ENCODE measurements at places on chromosomes 6 and 20.

GRCh38 chr6:139644821-139645220 lies 270.4 kb upstream of the CITED2 start:
- DNase-seq, result no peak

DNA sequence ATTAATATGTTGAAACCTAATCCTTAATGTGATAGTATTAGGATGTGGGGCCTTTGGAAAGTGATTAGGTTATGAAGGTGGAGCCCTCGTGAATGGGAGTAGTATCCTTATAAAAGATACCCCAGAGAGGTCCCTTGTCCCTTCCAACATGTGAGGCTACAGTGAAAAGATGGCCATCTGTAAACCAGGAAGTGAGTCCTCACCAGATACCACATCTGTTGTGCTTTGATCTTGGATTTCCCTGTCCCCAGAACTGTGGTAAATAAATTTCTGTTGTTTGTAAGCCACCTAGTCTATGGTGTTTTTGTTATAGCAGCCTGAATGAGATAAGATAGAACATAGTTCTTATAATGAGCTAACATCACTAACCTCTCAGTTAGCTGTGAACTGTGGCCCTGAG lies 16.6 kb upstream of the CALHM6 start:
- DNase-seq, result no peak

GRCh38 chr6:21158873-21159272 lies 434.7 kb upstream of the SOX4 start:
- DNase-seq, result no peak

DNA sequence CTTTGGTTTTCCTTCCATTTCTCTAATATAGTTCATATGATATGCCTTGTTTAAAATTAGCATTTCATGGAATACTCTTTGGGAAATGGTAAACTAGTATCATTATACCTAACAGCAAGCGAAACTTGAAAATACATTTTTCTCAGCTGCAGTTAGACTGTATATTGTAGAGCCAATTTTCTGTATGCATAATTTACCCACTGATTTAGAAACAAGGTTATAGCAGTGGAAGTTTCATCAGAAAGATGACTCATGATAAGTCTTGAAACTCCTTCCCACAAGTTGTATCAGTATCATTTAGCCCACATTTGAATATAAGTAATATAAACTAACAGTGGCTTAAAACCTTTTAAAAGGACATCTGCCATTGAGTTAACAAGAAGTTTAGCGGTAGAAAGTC lies 164.8 kb upstream of the BMP5 start:
- no peak for DNase-seq

- DNase-seq, result no peak
Measured at GRCh38 chr20:42572320-42573016, 617.2 kb downstream of the PTPRT start.

DNA sequence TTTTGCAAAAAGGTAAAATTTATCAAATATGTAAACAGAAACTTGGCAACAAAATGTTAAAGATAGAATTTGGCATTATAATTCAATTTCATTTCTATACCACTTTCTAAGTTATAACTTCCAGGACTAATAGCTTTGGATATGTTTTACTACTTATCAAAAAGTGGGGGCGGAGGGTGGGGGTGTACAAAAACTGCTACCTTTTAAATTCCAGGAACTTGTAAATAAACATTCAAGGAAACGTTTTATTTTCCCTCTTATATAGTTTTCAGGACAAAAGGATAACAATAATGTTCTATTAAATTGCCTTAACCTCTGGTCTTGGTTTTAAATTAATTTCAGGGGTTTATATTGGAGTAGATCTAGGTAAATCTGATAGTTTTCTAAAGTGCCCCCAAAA lies 103.8 kb downstream of the DST start:
- DNase-seq, result no peak

DNA sequence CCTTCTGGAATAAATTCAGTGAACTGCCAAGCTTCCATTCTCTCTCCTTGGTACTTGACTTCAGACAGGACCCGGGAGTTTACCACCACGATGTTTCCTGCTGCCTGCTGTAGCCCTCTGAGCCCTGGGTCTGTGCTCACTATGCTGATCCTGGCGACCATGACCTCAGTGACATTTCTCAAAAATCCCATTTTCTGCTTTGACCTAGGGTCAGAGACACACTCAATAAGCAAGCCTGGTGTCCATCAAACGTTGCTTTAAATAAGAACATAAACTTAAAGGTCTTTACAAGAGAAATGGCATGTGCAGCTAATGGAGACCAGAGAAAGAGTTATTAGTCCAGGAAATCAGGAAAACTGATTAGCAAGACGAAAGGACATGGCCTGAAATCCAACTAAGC lies 509.7 kb upstream of the SULF2 start:
- no peak for DNase-seq

DNA sequence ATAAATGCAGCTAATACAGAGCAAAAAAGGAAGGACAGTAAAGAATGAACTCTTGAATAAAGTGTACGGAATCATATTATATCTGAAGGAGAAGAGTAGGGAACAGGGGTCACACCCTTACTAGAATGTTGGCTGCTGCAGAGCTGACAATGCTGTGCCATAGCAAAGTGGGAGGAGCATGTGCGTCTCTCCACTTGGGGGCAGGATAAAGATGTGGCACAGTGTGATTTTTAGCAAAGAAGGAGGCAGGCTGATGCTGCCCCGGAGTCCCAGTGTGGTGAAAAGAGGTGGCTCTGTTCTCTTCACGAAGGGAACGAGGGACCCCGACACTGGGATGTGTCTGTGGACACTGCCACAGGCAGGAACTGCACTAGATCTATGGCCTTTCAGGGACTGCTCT lies 67.5 kb downstream of the INSM1 start:
- no peak for DNase-seq

GRCh38 chr20:44552050-44552449 lies 30.2 kb upstream of the SERINC3 start:
- DNase-seq, result no peak

GRCh38 chr20:57881466-57882385 lies 171.9 kb upstream of the PMEPA1 start:
- DNase-seq, result no peak

Data from esophagus squamous epithelium (tissue), 5 donors.